Fibroblast of the aortic adventitia (primary cell): ENCODE measurements at places on chromosomes 7 and 10.
A peak's percentile ranks its signal among the peaks of the same experiment; 100 is the strongest.

DNA sequence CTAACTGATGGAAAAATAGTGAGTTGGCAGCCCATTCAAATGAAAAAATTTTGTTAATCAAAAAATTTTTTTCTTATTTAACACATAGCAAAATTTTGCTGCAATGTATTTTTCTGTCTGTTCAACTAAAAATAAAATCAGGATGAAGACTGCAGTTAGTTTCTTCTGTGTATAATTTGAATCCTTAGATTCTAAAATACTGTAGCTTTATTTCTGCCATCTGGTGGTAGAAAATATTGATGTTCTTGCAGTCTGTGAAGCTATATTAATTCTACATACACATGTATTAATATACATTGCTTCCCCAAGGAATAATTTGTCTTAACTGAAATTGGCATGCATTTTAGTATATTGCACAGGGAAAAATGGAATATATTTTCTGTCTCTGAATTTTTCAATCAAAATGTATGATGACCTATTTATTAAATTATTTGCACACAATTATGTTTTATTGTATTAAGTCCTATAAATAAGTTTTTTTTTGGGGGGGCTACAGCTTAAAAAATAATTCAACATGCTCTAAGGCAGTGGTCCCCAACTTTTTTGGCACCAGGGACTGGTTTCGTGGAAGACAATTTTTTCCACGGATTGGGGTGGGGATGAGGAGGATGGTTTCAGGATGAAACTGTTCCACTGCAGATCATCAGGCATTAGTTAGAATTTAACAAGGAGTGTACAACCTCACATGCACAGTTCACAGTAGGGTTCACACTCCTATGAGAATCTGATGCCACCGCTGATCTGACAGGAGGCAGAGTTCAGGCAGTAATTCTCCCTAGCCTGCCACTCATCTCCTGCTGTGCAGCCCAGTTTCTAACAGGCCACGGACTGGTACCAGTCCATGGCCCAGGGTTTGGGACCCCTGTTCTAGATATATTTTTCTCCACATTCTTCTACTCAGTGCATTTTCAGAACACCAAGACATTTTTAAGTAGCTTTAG is 119.4 kb downstream of the GNAT3 start:
- peak; percentile 72 for DNase-seq

- no peak for DNase-seq
Observed at GRCh38 chr7:143217806-143218205, 4.0 kb upstream of the TAS2R40 start.

DNA sequence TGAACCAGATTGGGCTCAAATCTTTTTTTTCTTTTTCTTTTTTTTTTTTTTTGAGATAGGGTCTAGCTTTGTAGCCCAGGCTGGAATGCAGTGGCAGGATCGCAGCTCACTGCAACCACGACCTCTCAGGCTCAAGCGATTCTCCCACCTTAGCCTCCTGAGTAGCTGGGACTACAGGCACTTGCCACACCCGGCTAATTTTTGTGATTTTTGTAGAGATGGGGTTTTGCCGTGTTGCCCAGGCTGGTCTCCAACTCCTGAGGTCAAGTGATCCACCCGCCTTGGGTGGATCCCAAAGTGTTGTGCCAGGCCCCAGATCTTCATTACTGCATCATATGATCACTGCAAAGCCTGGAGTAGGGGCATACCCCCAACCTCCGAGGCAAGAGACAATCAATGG is 2.8 kb downstream of the DNAJC30 start:
- DNase-seq = no peak

DNA sequence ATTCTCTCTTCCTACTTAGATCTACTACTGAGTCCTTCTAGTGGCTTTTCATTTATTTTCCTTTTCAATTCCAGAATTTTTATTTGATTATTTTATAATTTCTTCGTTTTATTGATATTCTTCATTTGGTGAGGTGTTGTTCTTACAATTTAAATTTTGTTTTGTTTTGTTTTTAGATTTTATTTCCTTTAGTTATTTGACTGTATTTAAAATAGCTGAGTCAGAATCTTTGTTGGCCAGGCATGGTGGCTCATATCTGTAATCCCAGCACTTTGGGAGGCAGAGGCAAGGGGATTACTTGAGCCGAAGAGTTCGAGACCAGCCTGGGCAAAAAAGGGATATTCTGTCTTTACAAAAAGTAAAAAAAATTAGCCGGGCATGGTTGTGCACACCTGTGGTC is 36.1 kb downstream of the AKAP9 start:
- DNase-seq = no peak

DNA sequence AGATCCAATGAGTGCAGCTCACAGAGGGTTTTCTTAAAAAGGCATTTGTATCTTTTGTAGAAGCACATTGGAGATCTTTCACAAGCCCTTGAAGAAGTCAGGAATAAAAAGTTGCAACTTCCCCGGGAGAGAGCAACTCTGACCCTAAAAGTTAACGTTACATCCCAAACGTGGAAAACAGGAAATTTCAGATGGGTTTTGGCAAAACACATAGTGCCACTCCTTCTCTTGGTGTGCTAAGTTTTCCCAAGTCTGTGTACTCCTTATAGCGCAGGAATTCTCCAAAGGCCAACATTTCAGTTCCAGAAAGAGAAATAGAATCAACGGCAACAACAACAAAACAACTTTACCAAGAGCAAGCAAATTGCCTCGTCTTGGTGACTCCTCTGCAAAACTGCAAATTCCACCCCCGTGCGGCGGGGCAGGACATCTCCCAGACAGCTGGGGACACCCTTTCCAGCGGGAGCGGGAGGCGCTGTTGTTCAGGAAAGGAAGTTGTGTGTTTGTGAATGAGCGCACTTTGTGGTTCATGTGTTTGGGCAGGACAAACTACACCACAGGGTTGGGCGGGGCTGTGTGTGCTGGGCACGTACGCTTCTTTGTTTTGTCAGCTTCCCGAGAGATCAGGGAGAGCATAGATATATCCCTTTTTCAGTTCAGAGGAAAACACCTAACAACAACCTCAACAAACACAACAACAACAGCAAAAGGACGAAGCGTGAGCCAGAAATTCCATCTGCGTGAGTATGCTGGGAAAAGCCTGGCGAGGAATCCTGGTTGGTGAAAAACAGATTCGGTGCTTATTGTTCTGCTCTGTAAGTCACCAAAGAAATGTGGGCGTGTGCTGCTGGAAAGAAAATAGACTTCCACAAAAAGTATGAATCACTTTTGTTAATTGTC is 294.7 kb upstream of the PITRM1 start:
- DNase-seq = peak; percentile 99
